ENCODE measurements at places on chromosomes 7 and 10. TPM values are rescaled to one million over a fixed set of nuclear protein-coding genes. Genes with fewer than 3 reads are reported as not detected.

The STX1A gene
- 24.6 TPM for total RNA-seq

The NUTM2E gene
- total RNA-seq, result 1.4 TPM

The SPDYE18 gene
- not detected for total RNA-seq

The HERPUD2 gene
- total RNA-seq, result 18.3 TPM

The DNAJC12 gene
- 6.7 TPM for total RNA-seq

The PAPSS2 gene
- total RNA-seq, result 45.5 TPM

The SORCS1 gene
- total RNA-seq, result 5.8 TPM

The ZNF853 gene
- total RNA-seq, result 21.9 TPM

The RAPGEF5 gene
- 131 TPM for total RNA-seq

The OPN4 gene
- total RNA-seq, result 0.48 TPM

The OR2A14 gene
- total RNA-seq, result 3.4 TPM

The ABCA13 gene
- total RNA-seq, result 5.5 TPM

The MSMB gene
- not detected for total RNA-seq

The HOXA2 gene
- total RNA-seq, result 0.24 TPM

The NKX2-3 gene
- total RNA-seq, result not detected

The ZNF365 gene
- total RNA-seq, result 6.3 TPM

The TFR2 gene
- 2.4 TPM for total RNA-seq

The SFTPD gene
- total RNA-seq, result not detected

The DNAH11 gene
- total RNA-seq, result 11.1 TPM

The NMT2 gene
- total RNA-seq, result 16.9 TPM

The DRGX gene
- 0.48 TPM for total RNA-seq

The IMMP2L gene
- total RNA-seq, result 31.1 TPM

The ETV1 gene
- total RNA-seq, result 30.3 TPM

The SPDYE6 gene
- not detected for total RNA-seq

The SPAM1 gene
- total RNA-seq, result 1.2 TPM

The GIMAP6 gene
- total RNA-seq, result 8.7 TPM

The MAGI2 gene
- total RNA-seq, result 51.5 TPM

The UPK3BL2 gene
- 21.9 TPM for total RNA-seq

The INSYN2A gene
- 3.9 TPM for total RNA-seq

The HOXA9 gene
- 18.8 TPM for total RNA-seq

The SCART1 gene
- 2.9 TPM for total RNA-seq

The OPN1SW gene
- total RNA-seq, result not detected

The PNLIP gene
- 0.72 TPM for total RNA-seq

Data from umbilical cord (tissue), 2 donors.